Nasal cavity respiratory epithelium epithelial cell of viscerocranial mucosa (primary cell): ENCODE measurements at places on chromosomes 7 and 10. TPM values are rescaled to one million over a fixed set of nuclear protein-coding genes. Genes with fewer than 3 reads are reported as not detected.

The JAKMIP3 gene
- 0.07 TPM in 1 of 2 replicates, not detected in the other for total RNA-seq

The CPXM2 gene
- total RNA-seq: 0.07 TPM in 1 of 2 replicates, not detected in the other

The ITPRID1 gene
- not detected in 2 replicates for total RNA-seq

The VENTX gene
- not detected in 2 replicates for total RNA-seq

The SUN3 gene
- 1.4 TPM in 1 of 2 replicates, not detected in the other for total RNA-seq
